Aorta (tissue), 5 donors: ENCODE measurements at places on chromosomes 6 and 20. TPM values are rescaled to one million over a fixed set of nuclear protein-coding genes. Genes with fewer than 3 reads are reported as not detected.

- no peak for DNase-seq
Measured at GRCh38 chr6:63014290-63014689, 197.0 kb upstream of the FKBP1C start.

DNA sequence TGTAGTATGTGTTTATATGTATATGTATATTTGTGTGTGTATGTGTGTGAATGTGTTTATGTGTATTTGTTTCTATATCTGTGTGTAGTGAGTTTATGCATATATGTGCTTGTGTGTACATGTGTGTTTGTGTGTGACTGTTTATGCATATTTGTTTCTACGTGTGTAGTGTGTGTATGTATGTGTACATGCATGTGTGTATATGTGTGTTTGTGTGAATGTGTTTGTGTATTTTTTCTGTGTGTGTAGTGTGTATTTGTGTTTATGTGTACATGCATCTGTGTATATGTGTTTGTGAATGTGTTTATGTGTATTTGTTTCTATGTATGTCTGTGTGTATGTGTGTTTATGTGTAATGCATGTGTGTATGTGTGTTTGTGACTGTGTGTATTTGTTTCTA is 12.1 kb upstream of the SMOC2 start:
- no peak for DNase-seq

- no peak for DNase-seq
Measured at GRCh38 chr20:48668451-48668946, 159.3 kb downstream of the PREX1 start.

DNA sequence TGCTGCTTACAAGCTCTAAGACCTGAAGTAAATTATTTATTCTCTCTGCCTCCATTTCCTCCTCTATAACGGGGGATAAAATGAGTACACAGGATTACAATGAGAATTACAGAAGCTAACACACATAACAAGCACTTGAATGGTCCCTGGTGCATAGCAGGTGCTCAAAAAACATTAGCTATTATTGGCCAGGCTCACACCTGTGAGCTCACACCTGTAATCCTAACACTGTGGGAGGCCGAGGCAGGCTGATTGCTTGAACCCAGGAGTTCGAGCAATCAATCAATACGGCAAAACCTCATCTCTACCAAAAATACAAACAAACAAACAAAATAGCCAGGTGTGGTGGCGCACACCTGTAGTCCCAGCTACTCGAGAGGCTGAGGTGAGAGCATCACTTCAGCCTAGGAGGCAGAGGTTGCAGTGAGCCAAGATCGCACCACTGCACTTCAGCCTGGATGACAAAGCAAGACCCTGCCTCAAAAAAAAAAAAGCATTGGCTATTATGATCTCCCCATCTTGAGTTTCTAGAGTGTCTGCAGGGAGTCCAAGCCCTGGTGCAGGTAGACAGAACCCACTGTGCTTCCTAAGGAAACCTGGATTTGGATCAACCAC is 68.1 kb downstream of the PREX1 start:
- no peak for DNase-seq

- DNase-seq, result no peak
Measured at GRCh38 chr20:4973330-4974097, 27.8 kb downstream of the SLC23A2 start.

GRCh38 chr6:87660226-87660911 is 41.7 kb downstream of the AKIRIN2 start:
- no peak for DNase-seq

- DNase-seq, result no peak
Measured at GRCh38 chr6:25732468-25733198, 21.9 kb upstream of the SLC17A4 start.

DNA sequence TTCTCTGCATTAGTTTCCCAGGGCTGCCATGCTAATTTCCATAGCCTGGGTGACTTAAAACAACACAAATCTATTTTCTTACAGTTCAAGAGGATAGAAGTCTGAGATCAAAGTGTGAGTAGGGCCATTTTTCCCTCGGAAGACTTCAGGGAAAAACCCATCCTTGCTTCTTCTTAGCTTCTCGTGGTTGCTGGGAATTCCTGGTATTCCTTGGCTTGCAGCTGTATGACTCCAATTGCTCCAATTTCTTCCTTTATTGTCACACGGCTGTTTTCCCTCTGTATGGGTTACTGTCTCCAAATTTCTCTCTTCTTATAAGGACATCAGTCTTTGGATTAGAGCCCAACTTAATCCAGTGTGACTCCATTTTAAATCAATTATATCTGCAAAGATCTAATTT is 128.4 kb upstream of the JAG1 start:
- no peak for DNase-seq

RAET1L gene
- total RNA-seq, result not detected

DNA sequence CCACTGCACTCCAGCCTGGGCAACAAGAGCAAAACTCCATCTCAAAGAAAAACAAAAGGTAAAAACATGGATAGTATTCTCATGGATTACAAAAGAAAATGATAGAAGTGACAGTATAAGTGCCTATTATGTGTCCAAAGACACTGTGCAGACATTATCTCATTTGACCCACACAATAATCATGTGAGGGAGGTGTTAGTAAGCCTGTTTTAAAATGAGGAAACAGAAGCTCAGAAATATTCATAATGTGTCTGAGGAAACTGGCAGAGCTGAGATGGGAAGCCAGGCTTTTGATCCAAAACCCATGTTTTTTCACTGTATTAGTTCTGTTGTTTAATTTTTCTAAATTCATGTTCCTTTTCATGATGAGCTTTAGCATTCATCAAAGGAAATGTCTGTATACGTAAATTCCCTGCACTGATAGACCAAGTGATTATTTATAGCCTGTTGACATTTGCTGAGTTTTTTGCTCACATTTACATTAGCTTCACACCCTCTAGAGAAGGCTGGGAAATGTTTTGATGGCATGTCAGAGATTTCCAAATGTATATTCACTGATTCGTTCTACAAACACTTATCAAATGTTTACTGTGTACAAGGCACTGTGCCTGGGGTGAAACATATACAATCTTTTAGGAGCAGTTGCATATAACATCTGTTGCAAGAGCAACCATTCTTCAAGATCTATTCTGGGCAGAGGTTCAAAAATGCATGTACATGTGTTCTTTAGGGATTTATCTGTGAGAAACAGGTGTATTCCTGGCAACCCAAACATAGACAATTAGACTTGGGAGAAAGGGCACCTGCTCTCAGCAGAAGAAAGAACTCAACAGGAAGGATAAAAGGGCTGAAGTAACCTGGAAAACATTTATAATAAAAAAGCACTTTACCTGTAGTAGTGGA is 331.5 kb downstream of the SAMD5 start:
- no peak for DNase-seq

DNA sequence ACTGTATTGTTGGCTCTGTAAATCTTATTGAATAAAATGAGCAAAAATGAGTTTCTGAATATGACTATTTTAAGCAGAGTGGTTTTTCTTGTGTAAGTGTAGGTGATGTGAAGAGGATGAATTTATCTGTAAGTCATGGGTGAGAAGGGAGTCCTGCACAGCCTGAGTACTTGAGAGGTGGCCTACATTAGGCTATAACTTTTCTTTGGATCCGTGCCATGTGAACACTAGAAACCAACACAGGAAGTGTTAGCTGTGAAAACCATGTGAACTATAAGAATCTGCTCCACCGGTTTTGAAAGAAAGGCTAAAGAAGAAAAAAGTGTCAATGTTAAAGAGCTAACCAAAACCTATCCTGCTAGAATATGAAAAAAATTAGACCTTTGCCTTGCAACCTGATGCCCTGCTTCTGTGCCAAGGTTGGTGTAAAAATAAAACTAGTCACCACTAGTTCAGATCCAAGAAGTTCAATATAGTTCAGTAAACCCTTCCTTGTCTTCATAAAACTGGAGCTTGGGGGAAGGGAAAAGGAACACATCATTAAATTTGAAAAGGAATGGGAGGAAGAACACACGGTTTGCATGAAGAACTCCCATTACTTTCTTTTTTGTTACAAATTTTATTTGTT is 21.3 kb downstream of the PLCB1 start:
- no peak for DNase-seq

BPIFA2 gene
- total RNA-seq, result not detected

DNA sequence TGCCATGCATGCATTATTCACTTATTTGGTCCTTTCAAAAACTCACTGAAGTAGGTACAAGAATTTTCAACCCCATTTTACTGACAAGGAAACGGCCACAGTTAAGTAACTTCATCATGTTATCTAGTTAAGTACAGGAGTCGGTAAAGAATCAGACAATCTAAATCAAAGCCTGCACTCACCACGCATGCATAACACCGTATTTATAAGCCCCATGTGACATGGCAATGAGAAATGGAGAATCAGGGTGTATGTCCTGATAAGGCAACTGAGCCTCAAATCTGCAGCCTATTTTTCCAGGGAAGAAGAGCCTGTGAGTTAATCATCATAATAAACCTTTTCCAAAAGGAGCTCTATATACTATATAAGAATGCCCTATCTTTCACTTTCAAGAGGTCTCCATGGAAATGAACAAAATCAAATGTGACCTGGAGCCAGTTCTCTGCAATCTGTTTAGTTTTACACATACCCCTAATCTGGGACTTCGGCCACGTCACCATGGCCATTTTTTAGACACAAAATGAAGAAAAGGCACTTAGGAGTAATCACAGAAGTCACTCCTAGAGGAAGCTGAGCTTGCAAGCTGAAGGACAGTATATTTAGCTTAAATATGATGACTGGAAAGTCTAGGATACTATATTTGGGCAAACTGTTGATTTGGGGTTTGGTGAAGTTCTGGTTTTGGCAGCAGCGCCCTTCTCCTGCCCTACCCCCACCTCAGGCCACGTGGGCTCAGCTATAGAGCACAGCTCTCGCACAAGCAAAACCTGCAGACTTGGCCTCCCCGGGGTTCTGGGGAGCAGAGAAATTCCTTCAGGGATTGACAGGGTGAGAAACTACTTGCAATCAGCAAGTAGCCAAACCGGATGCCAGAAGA is 19.2 kb downstream of the TRAM2 start:
- DNase-seq, result no peak

TRIM15 gene
- total RNA-seq, result not detected

ABCF1 gene
- total RNA-seq, result 41.2 TPM
